ENCODE measurements at places on chromosomes 11 and 22. TPM values are rescaled to one million over a fixed set of nuclear protein-coding genes. Genes with fewer than 3 reads are reported as not detected.

Gene QSER1
- 25.8 TPM for total RNA-seq

Gene ANO1
- 2.6 TPM for total RNA-seq

Gene TRIM5
- total RNA-seq, result 32.9 TPM

Gene RFPL3
- total RNA-seq, result not detected

DNA sequence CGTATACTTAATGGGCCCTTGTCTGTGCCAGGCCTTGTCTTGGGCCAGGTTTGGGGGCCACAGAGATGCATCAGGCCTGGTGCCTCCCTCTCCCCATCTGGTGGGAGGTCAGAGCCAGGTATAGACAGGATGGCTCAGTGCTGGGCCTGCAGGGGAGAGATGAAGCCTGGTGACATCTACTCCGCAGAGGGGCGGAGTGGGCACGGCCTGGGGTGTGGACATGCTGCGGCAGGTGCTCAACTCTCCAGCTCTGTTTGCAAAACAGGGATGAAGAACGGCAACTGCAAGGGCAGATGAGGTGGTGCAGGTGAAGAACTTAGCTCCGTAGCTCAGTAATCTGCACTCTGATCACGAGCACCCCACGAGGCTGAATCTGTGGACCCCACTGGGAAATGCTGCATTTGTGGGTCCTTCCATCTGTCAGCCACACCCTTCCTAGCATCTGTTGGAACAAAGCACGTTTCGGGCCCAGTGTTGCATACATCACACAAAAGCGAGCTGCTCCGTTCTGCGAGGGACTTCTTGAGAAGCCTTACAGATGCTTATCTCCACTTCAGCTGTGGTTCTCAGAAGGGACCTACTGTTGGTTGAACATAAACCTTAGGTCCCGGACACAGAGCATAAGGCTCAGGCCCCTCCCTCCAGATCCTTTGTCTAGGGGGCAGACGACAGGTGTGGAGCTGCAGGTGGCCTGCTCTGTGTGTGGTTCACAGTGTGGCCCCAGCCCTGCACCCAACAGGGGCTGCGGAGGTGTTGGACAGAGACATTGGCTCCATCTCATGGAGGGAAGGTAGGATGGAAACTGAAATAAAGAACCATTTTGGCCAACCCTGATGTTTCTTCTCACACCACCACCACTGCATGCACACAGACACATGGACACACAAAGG, 78.3 kb downstream of the LRRC32 start:
- DNase-seq, result no peak

Gene ZNHIT2
- 22.3 TPM for total RNA-seq
